ENCODE measurements at places on chromosomes 3 and 15.

GRCh38 chr15:77693576-77693975, 60.9 kb upstream of the LINGO1 start:
- no peak overlapping the region for H3K27ac ChIP-seq
- no peaks in the 10 kb centered on the region for H3K4me1 ChIP-seq
- DNase-seq = no peak
- no peak overlapping the region for H3K4me3 ChIP-seq
- H3K36me3 ChIP-seq = no peaks in the 10 kb centered on the region

DNA sequence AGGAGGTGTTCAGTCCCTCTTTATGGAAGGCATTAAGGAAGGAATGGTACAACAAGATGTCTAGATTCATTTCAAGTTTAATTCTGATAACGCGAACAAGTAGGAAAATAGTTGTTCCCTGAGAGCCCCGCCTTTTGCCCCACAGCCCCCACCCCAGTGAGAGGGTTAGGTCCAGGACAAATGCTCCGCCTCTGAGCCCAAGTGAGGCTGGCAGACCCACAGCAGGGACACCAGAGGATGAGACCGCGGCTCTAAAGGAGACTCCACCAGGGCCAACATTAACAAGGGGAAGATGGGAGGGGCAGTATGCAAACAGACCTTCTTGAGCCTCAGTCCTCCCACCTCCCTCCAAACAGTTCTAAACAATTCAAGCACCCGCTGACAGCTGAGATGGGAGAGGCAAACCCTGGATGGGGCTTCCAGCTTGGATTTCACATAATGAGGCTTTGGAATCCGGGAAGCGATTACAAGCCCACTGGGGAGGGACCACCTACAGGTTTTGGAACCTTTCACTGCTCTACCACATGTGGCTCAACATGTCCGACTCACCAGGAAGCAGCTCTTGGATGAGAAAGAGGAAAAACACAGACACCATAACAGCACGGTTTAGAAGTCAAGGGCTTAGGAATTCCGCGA, 42.9 kb upstream of the IREB2 start:
- H3K27ac ChIP-seq = no peak overlapping the region
- no peaks in the 10 kb centered on the region for H3K36me3 ChIP-seq
- H3K4me3 ChIP-seq = no peak overlapping the region
- DNase-seq = no peak
- no peaks in the 10 kb centered on the region for H3K4me1 ChIP-seq

DNA sequence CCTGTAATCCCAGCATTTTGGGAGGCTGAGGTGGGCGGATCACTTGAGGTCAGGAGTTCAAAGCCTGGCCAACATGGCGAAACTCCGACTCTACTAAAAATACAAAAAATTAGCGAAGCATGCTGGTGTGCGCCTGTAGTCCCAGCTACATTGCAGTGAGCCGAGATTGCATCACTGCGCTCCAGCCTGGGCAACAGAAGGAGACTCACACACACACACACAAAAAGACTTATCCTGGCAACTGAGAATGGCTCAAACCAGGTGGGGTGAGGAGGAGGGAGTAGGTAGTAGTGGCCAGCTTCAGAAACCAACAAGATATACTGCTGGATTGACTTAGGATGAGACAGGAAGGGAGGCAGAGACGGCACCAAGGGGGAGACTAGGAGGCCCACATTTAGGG, 53.4 kb upstream of the APEH start:
- H3K4me1 ChIP-seq = no peaks in the 10 kb centered on the region
- no peak overlapping the region for H3K27ac ChIP-seq
- H3K36me3 ChIP-seq = no peaks in the 10 kb centered on the region
- DNase-seq = no peak

DNA sequence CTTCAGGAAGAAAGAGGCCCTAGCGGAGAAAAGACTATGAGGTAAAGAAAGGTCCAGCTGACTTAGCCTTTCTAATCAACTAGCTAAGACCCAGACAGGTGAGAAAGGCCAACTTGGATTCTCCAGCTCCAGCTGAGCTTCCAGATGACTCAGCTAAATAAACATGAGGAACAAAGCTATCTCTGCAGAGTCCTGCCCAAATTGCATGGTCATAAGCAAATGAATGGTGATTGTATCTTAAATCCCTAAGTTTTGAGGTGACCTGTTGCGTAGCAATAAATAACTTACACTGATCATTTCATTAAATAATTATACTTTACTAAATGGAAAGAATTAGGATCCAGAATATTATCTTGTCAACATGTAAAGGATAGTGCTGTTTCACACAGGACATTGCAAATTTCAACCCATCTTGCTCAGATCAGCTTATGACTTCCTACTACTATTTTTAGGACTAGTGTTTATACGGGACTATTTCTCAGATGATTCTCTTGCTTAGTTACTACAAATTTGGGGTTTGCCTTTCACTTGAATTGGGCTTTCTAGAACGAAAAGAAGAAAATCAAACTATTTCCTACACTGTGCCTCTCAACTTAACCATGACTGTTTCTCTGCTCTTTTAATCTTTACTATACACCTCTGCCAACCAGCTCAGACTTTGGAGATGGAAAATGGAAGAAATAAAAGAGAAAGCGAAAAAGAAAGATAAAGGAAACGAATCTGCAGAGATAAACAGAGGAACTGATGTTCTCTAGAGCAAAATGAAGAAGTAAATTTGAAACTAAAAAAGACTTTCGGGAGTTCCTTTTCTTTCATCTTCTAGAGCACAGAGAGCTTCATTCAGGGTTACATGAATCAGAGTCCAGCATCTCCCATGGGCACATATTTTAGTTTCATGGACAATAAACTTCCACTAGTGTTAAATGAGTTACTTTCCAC, 6.6 kb upstream of the ADGRG7 start:
- H3K27me3 ChIP-seq = no peaks in the 10 kb centered on the region
- no peak for DNase-seq
- H3K4me3 ChIP-seq = peak overlapping the region; percentile 18
- H3K27ac ChIP-seq = no peak overlapping the region
- H3K4me1 ChIP-seq = peaks cover 3% of the 10 kb centered on the region

DNA sequence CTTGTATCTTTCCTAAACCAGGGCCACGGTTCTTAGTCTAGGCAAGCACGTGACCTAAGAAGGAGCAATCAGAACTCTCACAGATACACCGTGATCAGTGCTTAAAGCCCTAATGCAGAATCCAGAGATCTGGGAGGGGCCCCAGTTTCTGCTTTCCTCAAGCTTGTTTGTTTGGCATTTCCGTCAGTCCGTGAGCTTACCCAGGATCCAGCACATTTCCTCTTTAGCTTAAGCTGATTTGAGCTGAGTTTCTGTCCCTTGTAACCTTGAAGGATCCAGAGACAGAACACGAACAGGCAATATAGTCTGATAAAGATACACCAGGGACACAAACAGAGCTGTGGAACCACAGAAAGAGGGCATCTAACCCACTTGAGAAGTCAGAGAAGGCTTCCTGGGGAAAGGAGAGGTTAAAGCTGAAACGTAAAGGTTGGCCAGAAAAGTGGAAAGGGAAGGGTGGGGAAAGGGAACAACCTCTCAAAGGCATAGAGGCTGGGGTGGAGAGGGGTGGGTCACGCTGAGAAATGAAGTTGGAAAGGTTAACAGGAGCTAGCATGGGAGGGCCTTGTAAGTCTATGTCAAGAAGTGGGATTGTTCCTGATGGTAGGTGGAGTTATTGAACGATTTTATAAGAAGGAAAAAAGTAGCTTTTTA, 42.1 kb upstream of the RARB start:
- H3K27ac ChIP-seq = no peak overlapping the region
- H3K4me1 ChIP-seq = no peaks in the 10 kb centered on the region
- DNase-seq = no peak
- no peaks in the 10 kb centered on the region for H3K36me3 ChIP-seq

DNA sequence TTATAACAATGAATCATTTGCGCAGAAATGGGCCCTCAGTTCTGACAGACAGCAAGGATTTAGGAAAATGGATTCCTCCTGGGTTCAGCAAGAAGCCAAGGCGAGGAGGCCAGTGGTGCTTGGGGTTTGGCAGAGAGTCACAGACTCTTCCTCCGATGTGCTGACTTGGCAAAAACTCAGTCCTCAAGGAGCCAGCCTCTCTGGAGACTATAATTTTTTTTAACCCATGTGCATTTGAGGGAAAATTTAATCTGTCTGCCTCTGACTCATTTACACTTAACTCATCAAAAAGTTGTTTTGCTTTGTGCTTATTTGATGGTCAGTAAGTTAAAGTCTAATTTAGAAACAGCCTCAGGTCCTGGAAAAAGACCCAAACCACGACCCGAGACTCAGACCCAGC, 34.2 kb upstream of the SLC24A5 start:
- no peak for DNase-seq
- H3K36me3 ChIP-seq = no peaks in the 10 kb centered on the region
- H3K27me3 ChIP-seq = no peaks in the 10 kb centered on the region
- no peak overlapping the region for H3K4me3 ChIP-seq
- H3K27ac ChIP-seq = no peak overlapping the region

GRCh38 chr15:31261266-31262142, 65.1 kb upstream of the KLF13 start:
- H3K36me3 ChIP-seq = no peaks in the 10 kb centered on the region
- no peak overlapping the region for H3K27ac ChIP-seq
- H3K4me3 ChIP-seq = no peak overlapping the region
- DNase-seq = no peak
- peaks cover 40% of the 10 kb centered on the region for H3K4me1 ChIP-seq
- no peaks in the 10 kb centered on the region for H3K27me3 ChIP-seq

GRCh38 chr15:63056829-63057228, 14.3 kb downstream of the TPM1 start:
- H3K36me3 ChIP-seq = peaks cover 41% of the 10 kb centered on the region
- no peaks in the 10 kb centered on the region for H3K4me1 ChIP-seq
- H3K4me3 ChIP-seq = no peak overlapping the region
- H3K27me3 ChIP-seq = no peaks in the 10 kb centered on the region
- no peak overlapping the region for H3K27ac ChIP-seq

- no peak overlapping the region for H3K4me3 ChIP-seq
- H3K27me3 ChIP-seq = no peaks in the 10 kb centered on the region
- no peaks in the 10 kb centered on the region for H3K4me1 ChIP-seq
- H3K36me3 ChIP-seq = no peaks in the 10 kb centered on the region
These were observed 308.5 kb upstream of the MDFIC2 start for GRCh38 chr3:70620956-70621355.

GRCh38 chr3:171284308-171285075, 175.7 kb downstream of the TNIK start:
- no peak overlapping the region for H3K4me3 ChIP-seq
- DNase-seq = no peak
- no peaks in the 10 kb centered on the region for H3K27me3 ChIP-seq
- peaks cover 11% of the 10 kb centered on the region for H3K4me1 ChIP-seq

- H3K27ac ChIP-seq = no peak overlapping the region
- H3K4me3 ChIP-seq = no peak overlapping the region
- no peaks in the 10 kb centered on the region for H3K36me3 ChIP-seq
- DNase-seq = no peak
These were observed 22.9 kb upstream of the THUMPD3 start for GRCh38 chr3:9339761-9340471.

DNA sequence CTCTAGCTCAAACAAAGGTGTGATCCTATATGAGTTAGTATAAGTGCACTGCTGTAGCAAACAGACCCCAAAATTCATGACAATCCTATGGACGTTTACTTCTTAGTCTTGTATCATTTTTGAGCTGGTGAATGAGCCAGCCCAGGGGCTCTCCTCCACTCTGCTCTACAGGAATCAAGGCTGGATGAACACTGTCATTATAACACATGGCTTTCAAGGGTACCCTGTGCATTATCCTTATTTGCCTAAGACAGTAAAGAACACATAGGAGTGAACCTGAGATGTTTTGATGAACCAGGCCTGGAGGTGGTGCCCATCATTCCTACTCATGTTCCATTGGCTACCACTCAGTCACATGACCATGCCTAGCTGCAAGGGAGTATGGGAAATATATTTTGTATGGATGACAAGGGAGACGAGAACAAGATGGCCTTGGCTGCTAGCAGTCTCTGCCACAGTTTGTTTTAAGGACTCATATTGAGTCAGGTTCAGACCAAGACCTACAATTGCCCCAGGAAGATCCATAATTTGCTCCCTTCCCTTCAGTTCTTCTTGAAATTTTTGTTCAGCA, 107.4 kb upstream of the HES1 start:
- no peaks in the 10 kb centered on the region for H3K27me3 ChIP-seq
- H3K4me1 ChIP-seq = no peaks in the 10 kb centered on the region
- H3K27ac ChIP-seq = no peak overlapping the region
- no peak overlapping the region for H3K4me3 ChIP-seq
- no peak for DNase-seq

DNA sequence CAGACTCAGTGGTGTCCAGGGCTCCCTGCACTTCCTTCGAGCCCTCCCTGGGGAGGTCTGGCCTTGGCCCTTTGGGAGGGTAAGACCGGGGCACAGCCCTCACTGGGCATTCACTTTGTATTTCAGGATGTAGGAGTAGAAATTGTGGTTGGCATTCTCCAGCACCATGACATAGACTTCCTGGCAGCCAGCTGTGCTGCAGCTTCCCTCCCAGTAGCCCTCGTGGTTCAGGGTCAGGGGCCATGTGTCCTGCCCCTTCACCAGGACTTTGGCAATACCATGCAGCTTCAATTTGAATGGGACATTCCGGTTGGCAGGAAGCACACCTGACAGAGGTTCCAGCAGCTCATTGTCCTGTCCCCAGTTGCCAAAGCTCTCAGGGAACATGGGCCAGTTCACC, 47.3 kb downstream of the KY start:
- no peaks in the 10 kb centered on the region for H3K27me3 ChIP-seq
- H3K36me3 ChIP-seq = no peaks in the 10 kb centered on the region
- no peaks in the 10 kb centered on the region for H3K4me1 ChIP-seq
- H3K4me3 ChIP-seq = no peak overlapping the region
- no peak overlapping the region for H3K27ac ChIP-seq

DNA sequence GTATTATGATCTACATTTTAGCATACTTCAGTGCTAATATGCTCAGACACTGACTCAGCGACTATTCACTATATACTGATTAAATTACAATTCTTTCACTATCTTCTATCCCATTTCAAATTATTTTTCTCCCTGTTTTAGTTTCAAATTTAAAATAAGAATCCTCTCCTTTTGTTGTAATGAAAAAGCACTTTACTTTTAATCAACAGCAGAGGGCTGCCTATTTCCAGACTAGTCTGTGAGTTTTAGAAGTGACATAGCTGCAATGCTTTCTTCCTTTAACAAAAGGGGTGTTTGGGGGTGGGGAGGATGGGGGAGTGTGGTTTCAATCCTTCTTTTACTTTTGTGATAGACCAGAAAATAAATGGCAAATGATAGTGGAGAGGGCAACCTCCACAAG, 2.4 kb downstream of the NEDD4 start:
- H3K4me3 ChIP-seq = no peak overlapping the region
- H3K27ac ChIP-seq = no peak overlapping the region
- DNase-seq = no peak
- H3K4me1 ChIP-seq = no peaks in the 10 kb centered on the region

DNA sequence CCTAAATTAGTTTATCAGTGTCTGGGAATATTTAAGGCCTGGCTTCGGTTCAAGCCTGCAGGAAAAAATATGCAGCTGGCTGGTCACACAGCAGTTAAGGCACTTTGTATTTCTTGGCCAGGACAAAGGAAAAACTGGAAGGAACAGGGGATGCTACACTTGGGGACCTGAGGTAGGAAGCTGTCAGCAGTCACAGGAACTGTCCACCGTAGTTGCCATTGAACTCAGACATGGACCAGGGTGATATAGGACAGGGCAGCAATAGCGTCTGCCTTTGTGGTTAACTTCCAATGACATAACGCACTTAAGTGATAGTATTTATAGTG, 49.1 kb downstream of the NR1D2 start:
- DNase-seq = no peak
- H3K27ac ChIP-seq = no peak overlapping the region
- no peaks in the 10 kb centered on the region for H3K4me1 ChIP-seq
- no peaks in the 10 kb centered on the region for H3K36me3 ChIP-seq
